Hepatocyte (in vitro differentiated cells): ENCODE measurements at places on chromosomes 7 and 10. TPM values are rescaled to one million over a fixed set of nuclear protein-coding genes. Genes with fewer than 3 reads are reported as not detected.
A peak's percentile ranks its signal among the peaks of the same experiment; 100 is the strongest.

DNA sequence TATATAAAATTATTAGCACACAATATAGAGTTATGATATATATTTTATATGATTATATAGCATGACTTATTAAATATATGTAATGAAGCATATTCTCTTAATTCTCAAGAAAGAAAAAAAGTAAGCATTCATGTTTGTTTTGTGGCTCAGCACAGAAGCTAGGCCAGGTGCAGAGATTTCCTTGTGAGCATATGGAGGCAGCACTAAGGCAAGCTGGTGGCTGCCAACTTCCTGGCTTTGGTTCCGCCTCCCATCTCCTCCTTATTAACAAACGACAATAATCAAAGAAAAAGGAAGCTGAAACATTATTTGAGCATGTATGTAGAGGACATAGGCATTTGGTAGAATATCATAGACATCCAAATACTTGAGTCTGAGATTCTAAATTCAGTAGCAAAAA, 130.3 kb downstream of the ST7 start:
- DNase-seq = no peak
- no peak overlapping the region for H3K4me3 ChIP-seq
- no peak overlapping the region for H3K27ac ChIP-seq
- no peaks in the 10 kb centered on the region for H3K36me3 ChIP-seq
- H3K4me1 ChIP-seq = peaks cover 13% of the 10 kb centered on the region
- no peaks in the 10 kb centered on the region for H3K27me3 ChIP-seq

GRCh38 chr10:91354166-91355075, 55.7 kb upstream of the HECTD2 start:
- no peak overlapping the region for H3K27ac ChIP-seq
- no peak overlapping the region for H3K4me3 ChIP-seq
- no peak for DNase-seq
- H3K4me1 ChIP-seq = no peaks in the 10 kb centered on the region
- no peaks in the 10 kb centered on the region for H3K27me3 ChIP-seq

- no peak for DNase-seq
- H3K27ac ChIP-seq = no peak overlapping the region
- H3K4me1 ChIP-seq = peaks cover 3% of the 10 kb centered on the region
These were observed 219.5 kb upstream of the NRP1 start for GRCh38 chr10:33553748-33554571.

DNA sequence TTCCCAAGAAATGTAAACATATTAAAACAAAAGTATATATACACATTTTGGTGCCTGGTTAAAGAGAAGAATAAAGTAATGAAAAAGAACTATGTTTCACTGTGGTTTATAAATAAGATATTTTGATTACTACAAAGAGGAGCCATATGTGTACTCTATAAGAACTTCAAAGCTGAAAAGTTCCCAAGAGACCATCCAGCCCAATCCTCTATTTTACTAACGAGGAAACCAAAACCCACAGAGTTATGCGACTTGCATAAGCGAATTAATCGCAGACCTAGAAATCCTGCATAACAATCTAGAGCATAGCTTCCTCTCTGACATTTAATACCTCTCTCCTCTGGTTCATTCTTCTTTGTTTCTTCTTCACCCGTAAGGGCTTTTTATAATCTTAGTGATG, 937.1 kb downstream of the CNTNAP2 start:
- no peak overlapping the region for H3K27ac ChIP-seq
- no peaks in the 10 kb centered on the region for H3K36me3 ChIP-seq
- H3K4me3 ChIP-seq = no peak overlapping the region
- DNase-seq = no peak
- H3K4me1 ChIP-seq = no peaks in the 10 kb centered on the region

DNA sequence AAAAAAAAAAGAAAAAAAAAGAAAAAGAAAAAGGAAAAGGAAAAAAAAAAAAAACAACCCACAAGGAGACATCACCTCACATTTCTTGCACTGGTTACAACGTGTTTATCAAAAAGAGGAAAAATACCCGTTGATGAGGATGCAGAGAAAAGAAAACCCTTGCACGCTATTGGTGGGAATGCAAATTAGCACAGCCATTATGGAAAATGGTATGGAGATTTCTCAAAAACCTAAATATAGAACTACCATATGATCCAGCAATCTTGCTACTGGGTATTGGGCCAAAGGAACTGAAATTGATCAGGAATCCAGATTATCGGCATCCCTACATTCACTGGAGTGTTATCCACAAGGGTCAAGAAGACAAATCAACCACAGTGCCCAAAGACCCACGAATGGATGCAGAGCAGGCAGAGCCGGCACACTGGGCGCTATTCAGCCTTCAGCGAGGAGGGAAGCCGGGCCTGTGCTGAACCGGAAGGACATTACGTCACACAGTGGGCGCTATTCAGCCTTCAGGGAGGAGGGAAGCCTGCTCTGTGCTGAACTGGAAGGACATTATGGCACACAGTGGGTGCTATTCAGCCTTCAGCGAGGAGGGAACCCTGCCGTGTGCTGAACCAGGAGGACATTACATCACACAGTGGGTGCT, 258.7 kb downstream of the ZMYND11 start:
- no peak overlapping the region for H3K27ac ChIP-seq
- H3K36me3 ChIP-seq = no peaks in the 10 kb centered on the region
- no peak for DNase-seq
- no peaks in the 10 kb centered on the region for H3K27me3 ChIP-seq
- H3K4me3 ChIP-seq = no peak overlapping the region

- peak; percentile 18 for DNase-seq
- peaks cover 6% of the 10 kb centered on the region for H3K4me1 ChIP-seq
- no peaks in the 10 kb centered on the region for H3K27me3 ChIP-seq
- H3K4me3 ChIP-seq = no peak overlapping the region
- no peaks in the 10 kb centered on the region for H3K36me3 ChIP-seq
These were observed 16.9 kb upstream of the LAMB4 start for GRCh38 chr7:108147031-108147563.

DNA sequence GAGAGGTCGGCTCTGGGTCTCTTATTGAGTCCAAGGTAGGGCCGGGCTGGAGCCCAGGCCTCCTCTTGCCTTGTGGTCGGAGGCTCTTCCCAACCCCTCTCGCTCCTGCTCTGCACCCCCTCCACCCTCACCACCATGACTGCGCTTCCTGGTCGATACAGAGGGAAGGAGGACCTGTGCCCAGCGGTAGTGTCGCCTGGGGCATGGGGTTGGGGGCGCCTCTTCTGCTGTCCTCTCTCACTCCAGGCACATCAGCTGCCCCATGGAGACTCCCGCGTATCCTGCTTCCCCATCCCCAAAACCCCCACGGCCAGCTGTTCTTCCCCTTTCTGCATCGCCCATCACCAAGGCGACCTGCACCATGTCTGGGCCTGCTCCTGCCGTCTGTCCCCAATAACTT, 44.4 kb downstream of the TMEM270 start:
- no peak overlapping the region for H3K27ac ChIP-seq
- H3K36me3 ChIP-seq = no peaks in the 10 kb centered on the region
- no peak for DNase-seq
- H3K27me3 ChIP-seq = no peaks in the 10 kb centered on the region
- H3K4me1 ChIP-seq = peaks cover 1% of the 10 kb centered on the region

DNA sequence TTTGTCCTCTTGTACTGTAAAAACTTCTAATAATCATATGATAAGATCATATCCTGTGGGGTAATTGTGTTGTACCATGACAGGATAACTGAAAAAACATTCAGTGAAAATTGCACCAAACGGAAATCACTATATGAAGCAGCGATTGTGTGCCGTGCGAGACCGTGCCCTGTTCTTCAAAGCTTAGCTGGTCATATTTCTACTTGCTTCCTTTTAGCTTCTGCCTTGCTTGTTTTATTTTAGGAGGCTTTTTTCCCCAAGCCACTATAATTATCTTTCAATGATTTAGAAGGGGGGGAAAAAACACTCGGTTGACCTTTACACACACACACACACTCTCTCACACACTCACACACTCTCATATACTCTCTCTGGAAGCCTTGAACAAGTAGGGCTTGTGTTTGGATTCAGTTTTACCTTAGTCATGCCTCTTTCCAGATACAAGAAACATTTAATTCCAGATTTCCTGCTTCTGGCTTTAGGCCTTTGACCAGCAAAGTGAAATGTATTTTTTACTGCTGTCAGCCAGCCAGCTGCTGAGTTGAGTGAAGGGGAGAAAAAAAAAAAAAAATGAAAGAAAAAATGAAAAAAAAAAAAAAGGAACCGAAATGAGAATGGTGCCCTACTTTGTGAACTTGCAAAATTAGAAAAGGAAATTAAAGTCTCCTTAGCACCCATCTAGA, 181.4 kb downstream of the ARID5B start:
- no peaks in the 10 kb centered on the region for H3K36me3 ChIP-seq
- no peak overlapping the region for H3K4me3 ChIP-seq
- peaks cover 36% of the 10 kb centered on the region for H3K4me1 ChIP-seq
- peak overlapping the region; percentile 83 for H3K27ac ChIP-seq
- DNase-seq = no peak
- no peaks in the 10 kb centered on the region for H3K27me3 ChIP-seq

DNA sequence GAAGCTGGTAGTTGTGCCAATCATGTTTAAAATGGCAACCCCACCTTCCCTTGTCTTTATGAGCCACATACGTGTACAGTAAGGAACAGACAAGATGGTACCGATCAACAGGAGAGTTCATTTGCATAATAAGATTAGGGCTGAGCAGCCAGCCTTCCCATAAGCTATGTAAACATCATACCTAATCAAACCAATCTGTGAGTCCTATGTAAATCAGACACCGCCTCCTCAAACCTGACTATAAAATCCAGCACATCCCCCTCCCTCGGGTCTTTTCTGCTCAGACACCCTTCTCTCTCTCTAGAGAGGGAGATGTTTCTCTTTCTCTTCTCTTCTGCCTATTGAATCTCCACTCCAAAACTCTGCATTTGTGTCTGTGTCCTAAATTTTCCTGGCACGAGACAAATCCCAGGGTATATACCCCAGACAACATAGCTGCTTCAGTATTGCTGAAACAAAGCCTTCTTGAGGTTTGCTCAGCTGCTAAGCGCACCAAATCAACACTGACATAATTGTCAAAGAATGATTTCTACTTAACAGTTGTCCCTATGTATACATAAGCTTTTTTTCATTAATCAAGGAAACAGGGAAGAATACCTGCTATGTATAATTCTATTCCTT, 279.2 kb downstream of the THSD7A start:
- H3K4me3 ChIP-seq = no peak overlapping the region
- no peak for DNase-seq
- H3K27me3 ChIP-seq = no peaks in the 10 kb centered on the region
- H3K4me1 ChIP-seq = no peaks in the 10 kb centered on the region
- no peaks in the 10 kb centered on the region for H3K36me3 ChIP-seq

- H3K4me3 ChIP-seq = no peak overlapping the region
- H3K36me3 ChIP-seq = no peaks in the 10 kb centered on the region
- peaks cover 41% of the 10 kb centered on the region for H3K27me3 ChIP-seq
- no peaks in the 10 kb centered on the region for H3K4me1 ChIP-seq
- no peak for DNase-seq
These were observed 31.2 kb upstream of the EN2 start for GRCh38 chr7:155426543-155427410.

DNA sequence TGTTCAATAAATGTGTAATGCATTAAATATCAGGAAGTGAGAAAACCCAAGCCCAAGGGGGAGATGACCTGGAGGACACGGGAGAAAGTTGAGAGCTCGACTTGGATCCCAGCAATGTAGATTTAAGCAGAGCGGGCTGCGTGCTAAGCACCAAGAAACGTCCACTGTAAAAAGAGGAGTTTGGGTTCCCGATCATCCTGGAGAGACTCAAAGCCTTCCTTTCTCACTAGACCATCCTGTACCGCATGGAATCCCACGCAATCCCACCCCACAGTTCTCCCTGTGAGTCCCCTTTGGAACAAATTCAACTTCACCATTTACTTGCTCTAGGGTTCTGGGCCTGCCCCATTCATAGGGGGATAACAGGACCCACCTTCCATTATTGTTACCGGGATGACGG, 2.4 kb downstream of the TRPV6 start:
- no peak overlapping the region for H3K27ac ChIP-seq
- no peaks in the 10 kb centered on the region for H3K4me1 ChIP-seq
- H3K27me3 ChIP-seq = peaks cover 6% of the 10 kb centered on the region
- no peaks in the 10 kb centered on the region for H3K36me3 ChIP-seq

DNA sequence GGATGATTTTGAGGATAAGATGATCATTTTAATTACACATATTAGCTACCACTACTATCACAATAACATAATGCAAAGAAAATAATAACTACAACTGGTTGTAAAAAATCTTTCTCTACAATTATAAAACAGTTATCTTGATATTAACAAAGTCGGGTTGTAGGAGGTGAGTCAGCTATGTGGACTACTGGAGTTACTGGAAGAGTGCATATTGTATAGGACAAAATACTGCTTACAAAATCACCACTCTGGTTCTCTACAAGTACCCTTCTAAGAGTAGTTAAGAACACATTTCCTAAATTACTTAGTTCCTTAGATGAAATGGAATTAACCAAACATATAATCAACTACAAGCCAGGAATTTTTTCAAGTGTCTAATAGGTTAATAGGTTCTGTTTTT, 74.1 kb downstream of the HYCC1 start:
- no peak overlapping the region for H3K27ac ChIP-seq
- H3K27me3 ChIP-seq = no peaks in the 10 kb centered on the region
- no peak overlapping the region for H3K4me3 ChIP-seq
- H3K4me1 ChIP-seq = peaks cover 3% of the 10 kb centered on the region
- H3K36me3 ChIP-seq = no peaks in the 10 kb centered on the region

- no peak overlapping the region for H3K4me3 ChIP-seq
- H3K36me3 ChIP-seq = no peaks in the 10 kb centered on the region
- no peaks in the 10 kb centered on the region for H3K4me1 ChIP-seq
- no peaks in the 10 kb centered on the region for H3K27me3 ChIP-seq
- peak; percentile 30 for DNase-seq
These were observed 339.1 kb downstream of the ATRNL1 start for GRCh38 chr10:115432188-115432819.

DNA sequence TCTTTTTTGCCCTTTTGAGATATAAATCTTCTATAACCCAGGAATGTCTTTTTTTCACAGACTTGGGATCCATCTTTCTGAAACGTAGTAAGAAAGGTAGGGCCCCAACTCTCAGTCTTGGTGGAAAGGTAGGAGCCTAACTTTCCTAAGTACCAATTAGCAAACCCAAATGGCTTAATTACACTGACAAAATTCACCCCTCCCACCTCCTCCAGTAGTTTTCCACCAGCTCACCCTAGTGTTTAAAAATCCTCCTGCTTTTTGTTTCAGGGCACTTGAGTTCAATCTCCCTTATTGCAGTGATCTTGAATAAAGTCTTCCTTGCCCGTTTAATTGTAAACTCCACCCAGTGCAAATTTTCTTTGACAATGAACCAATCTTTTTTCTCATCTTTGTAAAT, 600.0 kb downstream of the PHTF2 start:
- no peaks in the 10 kb centered on the region for H3K4me1 ChIP-seq
- DNase-seq = no peak
- H3K27ac ChIP-seq = no peak overlapping the region
- peaks cover 3% of the 10 kb centered on the region for H3K36me3 ChIP-seq
- no peak overlapping the region for H3K4me3 ChIP-seq

DNA sequence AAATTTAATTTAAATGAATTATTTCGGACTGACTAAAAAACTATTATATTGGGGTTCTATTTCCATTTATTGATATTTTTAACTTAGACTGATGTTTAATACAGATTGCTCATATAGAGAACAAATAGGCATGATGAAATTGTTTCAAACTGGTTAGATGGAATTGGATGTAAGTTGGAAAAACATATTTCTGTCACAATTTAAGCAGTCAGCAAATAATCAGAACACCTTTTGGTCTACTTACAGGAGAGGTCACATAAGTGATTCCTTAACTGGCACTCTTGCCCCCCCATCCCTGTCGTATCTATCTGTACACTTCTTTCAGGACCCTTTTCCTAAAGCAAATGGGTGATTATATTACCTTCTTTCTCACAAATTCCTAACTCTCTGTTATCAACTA, 138.4 kb downstream of the PLXDC2 start:
- no peaks in the 10 kb centered on the region for H3K4me1 ChIP-seq
- H3K4me3 ChIP-seq = no peak overlapping the region
- no peaks in the 10 kb centered on the region for H3K27me3 ChIP-seq
- no peak for DNase-seq

ANKRD7 gene
- polyA plus RNA-seq = 0.34 TPM in 1 of 2 replicates, not detected in the other

OLAH gene
- polyA plus RNA-seq = not detected in 2 replicates

PLAC9 gene
- 83.3 and 92.9 TPM in 2 replicates for polyA plus RNA-seq

GRID1 gene
- 0.07 TPM in 2 replicates for polyA plus RNA-seq
